Mesothelial cell of epicardium (in vitro differentiated cells): ENCODE measurements at places on chromosomes 5 and 9.

- peaks cover 10% of the 10 kb centered on the region for H3K4me1 ChIP-seq
- peaks cover 35% of the 10 kb centered on the region for H3K27me3 ChIP-seq
- H3K27ac ChIP-seq, result no peak overlapping the region
- no peak for DNase-seq
- no peak overlapping the region for H3K4me3 ChIP-seq
Measured at GRCh38 chr5:157669701-157670097, 1.6 kb upstream of the C5orf52 start.

GRCh38 chr5:137403869-137404268, 95.3 kb downstream of the SPOCK1 start:
- H3K27ac ChIP-seq, result no peak overlapping the region
- no peak overlapping the region for H3K4me3 ChIP-seq
- no peaks in the 10 kb centered on the region for H3K36me3 ChIP-seq
- DNase-seq, result no peak

DNA sequence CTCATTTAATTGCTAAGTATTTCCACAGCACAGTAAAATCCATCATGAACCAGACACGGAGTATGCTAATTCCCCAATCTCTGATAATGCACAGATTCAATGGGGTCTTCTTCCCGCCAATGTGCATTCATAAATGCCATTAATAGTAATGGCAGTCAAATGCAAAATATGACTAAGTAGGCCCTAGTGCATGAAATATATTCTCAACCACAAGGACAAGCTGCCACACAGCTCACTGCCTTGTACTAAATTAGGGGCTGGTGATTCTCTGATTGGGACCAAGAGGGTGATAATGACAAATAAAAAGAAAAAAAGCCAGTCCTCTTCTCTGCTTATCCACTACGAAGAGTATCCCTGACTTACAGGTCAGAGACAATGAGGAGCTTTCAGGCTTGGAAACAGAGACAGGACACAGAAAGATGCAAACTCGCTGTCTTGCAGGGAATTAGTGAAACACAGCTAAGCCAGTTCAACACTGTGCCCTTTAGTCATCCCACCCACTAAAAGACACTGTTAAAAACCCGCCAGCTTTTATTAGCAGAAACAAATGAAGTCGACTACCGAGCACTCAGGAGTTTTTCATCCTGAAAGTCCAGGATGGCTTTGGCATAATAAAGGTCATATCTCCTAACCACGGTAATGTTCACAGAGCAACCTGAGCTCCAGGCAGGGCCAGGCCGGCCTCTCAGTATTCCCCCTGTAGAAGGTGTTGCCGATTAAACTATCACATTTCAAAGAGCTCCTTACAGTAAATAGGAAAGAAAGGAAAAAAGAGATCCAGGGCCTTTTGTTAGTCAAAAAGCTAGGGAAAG, 148.1 kb downstream of the EBF1 start:
- no peak overlapping the region for H3K27ac ChIP-seq
- no peaks in the 10 kb centered on the region for H3K36me3 ChIP-seq
- H3K4me3 ChIP-seq, result no peak overlapping the region

GRCh38 chr9:89116064-89116804, 62.4 kb downstream of the SHC3 start:
- no peak for DNase-seq
- H3K4me3 ChIP-seq, result no peak overlapping the region
- no peak overlapping the region for H3K27ac ChIP-seq
- H3K4me1 ChIP-seq, result no peaks in the 10 kb centered on the region
- no peaks in the 10 kb centered on the region for H3K36me3 ChIP-seq
- peaks cover 16% of the 10 kb centered on the region for H3K27me3 ChIP-seq

DNA sequence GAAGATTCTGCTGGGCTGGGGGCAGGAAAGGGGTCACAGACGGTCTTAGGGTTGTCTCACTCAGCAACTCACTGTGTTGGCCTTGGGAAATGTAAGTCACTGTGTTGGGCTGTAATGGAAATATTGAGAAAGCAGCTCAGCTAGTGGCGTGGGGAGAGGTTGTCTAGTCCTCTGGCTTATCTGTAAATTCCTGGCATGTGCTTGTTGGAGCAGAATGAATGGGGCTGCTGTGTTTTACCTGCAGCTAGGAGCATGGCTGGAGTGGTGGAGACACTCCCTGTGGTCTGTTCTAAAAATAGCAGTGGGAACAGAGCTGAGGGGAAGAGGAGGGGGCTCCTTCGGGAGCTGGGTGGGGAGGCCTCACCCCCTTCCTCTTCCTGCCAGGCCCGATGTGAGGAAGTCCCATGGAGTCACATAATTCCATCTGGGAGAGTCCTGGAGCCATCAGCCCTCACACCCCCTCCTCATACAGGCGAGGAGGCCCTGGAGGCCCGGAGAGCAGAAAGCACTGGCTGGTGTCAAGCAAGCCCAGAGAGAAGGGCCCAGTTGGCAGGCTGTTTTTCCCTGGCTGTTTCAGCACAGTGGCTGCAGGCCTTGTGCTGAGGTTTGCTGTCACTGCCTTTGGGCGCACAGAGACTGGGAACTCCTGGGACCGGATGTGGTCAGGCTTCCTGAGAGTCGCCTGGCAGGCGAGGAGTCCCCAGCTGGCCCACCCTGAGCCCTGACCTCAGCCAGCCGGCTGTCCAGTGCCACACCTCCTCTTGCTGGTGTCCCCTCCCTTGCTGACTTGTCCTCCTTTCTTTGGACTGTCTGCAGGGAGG, 84.9 kb downstream of the RGS3 start:
- H3K27me3 ChIP-seq, result no peaks in the 10 kb centered on the region
- no peak overlapping the region for H3K4me3 ChIP-seq
- H3K27ac ChIP-seq, result peak overlapping the region; percentile 91
- no peaks in the 10 kb centered on the region for H3K36me3 ChIP-seq
- H3K4me1 ChIP-seq, result peaks cover 23% of the 10 kb centered on the region
- DNase-seq, result no peak

DNA sequence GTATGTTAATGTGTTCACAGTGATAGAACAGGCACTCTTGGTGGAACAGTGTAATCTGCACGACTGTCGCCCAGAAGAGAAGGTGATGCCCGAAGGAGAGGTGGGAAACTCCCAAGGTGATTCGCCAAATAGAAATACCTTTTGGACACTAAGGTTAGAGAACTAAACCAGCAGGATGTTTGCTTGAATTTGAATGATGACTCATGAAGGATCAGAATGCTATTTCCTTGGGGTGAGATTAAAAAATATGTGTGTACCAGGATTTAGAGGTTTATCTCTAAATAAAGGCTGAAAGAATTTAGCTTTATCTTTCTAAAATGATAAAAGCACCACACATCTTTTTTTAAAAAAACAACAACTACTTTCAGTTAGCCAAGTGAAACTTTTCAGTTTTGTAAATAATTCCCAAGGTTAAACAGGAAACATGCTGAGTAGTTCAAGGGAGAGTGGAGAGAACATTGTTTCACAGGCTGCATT, 297.4 kb upstream of the TAS2R1 start:
- no peak overlapping the region for H3K4me3 ChIP-seq
- H3K27ac ChIP-seq, result peak overlapping the region; percentile 55
- H3K27me3 ChIP-seq, result no peaks in the 10 kb centered on the region

DNA sequence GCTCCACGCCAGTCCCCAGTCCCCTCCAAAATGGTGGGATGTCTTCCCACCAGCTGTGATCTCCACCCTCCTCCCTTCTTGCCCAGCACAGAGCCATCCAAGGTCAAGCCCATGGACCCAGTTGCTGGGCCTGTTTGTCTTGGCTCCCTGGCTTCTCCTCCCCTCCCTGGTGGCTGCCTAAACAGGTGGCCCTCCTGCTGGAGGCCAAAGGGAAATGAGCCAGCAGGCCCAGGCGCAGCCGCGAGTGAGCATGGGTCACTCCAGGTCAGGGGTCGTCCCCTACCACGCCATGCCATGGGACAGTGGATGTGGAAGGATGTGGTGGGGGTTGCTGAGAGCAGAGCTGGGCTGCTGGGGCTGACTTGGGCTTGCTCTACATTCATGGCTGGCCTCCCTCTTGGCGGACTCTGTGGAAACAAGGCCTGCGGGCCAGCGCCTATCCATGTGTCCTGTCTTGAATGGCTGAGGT, 33.6 kb downstream of the COL15A1 start:
- no peak for DNase-seq
- H3K27ac ChIP-seq, result no peak overlapping the region
- no peak overlapping the region for H3K4me3 ChIP-seq
- H3K27me3 ChIP-seq, result peaks cover 36% of the 10 kb centered on the region
